ENCODE measurements at places on chromosomes 3 and 15. TPM values are rescaled to one million over a fixed set of nuclear protein-coding genes. Genes with fewer than 3 reads are reported as not detected.
A peak's percentile ranks its signal among the peaks of the same experiment; 100 is the strongest.

CCR1 gene
- polyA plus RNA-seq: 7.4 TPM

GRK7 gene
- not detected for polyA plus RNA-seq

GP5 gene
- polyA plus RNA-seq: not detected

- no peak for DNase-seq
These were observed 21.2 kb upstream of the SIAH2 start for GRCh38 chr3:150783920-150784746.

DNA sequence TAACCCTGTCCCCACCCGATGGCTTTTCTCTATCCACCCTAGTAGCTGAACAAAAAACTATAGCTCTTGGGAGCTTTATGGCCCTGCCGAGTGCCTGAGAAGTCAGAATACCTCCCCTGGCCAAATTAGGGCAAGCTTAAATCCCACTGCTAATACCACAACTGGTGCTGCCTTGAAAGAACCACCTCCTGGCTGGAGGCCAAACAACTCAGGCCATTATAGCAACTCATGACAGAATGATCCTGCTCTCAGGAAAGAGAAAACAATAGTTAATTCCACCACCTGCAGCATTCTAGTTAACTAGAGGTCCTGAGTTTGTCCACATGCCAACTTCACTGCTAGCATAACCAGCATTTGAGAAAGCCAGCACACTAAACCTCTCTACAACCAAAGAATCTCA, 123.2 kb downstream of the RTP4 start:
- no peak for DNase-seq

DNA sequence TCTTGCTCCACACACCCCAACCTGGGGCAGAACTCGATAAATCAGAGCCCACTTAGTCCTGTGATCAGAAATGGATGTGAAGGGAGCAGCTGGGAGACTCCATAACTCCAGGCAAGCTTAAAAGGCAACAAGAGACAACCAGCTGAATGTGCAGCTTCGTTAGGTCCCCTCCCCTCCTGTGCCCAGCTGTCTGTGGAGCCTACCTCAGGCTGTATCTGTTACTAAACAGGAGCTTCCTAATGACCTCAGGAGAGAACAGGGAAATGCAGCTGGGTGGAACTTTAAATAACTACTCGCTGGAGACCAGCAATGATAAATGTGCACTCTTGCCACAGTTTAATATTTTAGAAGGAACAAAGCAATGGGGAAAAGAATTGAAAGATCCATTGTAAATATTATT, 25.9 kb downstream of the SLC9A9 start:
- peak; percentile 18 for DNase-seq
